ENCODE measurements at places on chromosomes 4 and X. TPM values are rescaled to one million over a fixed set of nuclear protein-coding genes. Genes with fewer than 3 reads are reported as not detected.

DNA sequence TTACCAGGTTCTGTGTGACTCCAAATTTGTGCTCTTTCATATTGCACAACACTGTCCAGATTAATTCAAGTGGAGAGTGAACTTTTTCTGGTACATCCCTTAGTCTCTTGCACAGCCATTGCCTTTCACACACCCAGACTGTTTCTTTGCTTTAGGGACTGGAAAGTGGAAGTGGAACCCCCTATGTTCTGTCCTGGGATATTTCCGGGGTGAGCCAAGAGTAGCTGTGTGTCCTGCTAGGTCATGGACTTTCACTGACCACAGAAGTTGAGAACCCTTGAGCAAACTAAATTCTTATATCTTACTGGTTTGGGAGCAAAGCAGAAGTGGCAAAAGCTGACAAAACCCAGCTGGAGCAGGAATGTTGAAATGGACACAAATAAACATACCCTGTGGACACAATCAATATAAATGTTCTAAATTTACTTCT is 10.3 kb upstream of the VSIG4 start:
- peak; percentile 79 for DNase-seq

DNA sequence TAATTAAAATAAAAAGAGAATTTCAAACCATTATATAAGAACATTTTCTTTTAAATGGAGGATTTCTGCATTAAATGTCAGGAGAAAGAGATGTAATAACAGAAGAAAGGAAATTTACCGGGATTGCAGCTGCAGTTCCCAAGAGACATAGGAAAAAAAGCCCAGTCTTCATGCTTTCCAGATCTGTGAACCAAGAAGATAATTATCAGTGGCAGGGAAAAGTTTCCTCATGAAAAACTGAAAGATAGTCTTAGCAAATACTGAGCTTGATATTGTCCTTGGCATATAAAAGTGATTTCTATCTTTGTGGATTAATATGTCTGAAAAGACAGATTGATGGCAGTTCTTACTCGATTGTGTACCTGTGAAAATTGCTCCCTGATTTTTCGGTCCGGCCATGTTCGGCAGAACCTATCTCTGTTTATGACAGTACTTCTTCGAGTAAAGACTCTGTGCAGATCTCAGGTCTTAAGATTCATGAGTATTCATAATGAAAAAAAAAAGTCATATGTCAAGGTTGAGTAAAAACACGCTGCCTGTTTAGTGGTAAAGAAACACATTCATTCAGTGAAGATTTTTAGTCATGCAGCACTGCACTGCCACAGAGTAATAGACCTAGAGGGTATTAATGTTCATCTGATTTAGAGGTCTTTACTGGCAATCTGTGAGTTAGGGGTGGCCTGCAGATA is 29.6 kb downstream of the SPARCL1 start:
- DNase-seq: no peak

Gene ASB12
- polyA plus RNA-seq: not detected

DNA sequence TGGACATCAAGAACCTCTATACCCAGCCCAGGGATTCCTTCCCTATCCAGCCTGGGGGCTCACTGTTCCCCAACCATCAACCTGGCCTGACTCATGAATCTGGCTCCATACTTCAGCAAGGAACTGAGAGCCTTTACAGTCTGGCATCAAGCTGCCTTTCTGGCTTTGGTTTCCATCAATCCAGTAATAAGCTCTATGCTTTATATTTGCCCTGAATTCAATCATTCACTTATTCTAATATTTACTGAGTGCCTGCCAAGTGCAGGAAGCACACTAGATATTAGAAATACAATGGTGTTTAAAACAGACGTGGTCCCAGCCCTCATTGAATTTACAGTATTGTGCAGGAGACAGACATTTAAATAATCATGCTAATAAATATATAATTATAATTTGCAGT is 114.8 kb upstream of the PLAC1 start:
- DNase-seq: no peak

Gene SORCS2
- polyA plus RNA-seq: 0.55 TPM

DNA sequence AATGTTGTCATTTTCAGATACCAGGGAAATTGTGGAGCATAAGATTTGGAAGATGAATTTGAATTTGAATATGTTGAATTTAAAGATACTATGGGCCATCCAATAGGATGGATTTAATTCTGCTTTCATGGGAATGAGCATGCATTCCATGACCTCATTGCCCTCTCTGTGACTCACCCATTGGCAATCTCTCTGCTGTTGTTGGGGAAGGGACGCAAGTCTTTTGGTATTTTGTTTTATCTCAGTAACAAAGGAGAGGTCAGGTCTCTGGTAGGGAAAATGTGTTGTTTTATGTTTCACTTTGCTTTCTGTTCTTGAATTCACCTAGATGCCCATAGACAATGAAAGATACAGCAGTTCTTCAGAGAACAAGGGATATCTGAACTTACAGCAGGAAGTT is 42.1 kb upstream of the MAGEA4 start:
- DNase-seq: no peak

DNA sequence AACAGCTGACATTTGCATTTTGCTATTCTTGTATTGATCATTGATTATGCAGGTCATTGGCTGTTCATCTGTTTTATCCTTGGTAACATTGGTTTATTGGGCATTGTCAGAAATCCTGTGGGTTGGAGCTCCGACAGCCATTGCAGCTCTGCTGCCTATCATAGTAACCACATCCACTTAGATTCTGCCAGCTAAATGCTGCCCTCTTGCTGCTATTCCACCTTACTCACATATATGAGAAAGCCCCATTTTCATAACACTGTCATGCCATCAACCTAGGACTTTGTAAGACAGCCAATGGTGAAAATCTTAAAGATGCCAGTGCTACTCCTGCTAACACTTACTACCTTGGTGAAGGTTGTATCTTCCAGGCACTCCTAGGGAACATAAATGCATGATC is 187.3 kb upstream of the CXCL13 start:
- no peak for DNase-seq

DNA sequence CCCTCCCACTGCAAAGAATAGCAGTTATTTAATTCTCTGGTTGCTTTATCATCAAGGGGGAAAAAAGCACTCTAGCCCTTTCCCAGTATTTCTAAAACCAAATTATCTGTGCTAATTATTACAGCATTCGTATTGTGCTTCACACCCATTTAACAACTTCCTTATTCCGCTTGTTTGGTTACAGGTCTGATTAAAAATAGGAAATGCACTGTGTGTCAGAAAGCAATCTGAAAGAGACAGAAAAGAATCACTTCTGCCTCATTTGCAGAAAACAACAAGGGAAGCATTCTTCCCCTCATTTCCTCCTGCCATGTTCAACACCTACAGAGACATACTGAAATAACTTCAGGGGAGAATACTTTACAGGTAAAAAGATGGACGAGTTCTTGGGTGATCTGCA is 114.9 kb upstream of the MAP3K15 start:
- peak; percentile 7 for DNase-seq

Gene TMEM150C
- not detected for polyA plus RNA-seq

GRCh38 chr4:152689615-152690501 is 10.1 kb upstream of the TMEM154 start:
- peak; percentile 42 for DNase-seq

- DNase-seq: no peak
These were observed 176.3 kb upstream of the EDA2R start for GRCh38 chrX:66815227-66815626.

GRCh38 chr4:2489841-2490552 is 21.1 kb downstream of the RNF4 start:
- DNase-seq: no peak

DNA sequence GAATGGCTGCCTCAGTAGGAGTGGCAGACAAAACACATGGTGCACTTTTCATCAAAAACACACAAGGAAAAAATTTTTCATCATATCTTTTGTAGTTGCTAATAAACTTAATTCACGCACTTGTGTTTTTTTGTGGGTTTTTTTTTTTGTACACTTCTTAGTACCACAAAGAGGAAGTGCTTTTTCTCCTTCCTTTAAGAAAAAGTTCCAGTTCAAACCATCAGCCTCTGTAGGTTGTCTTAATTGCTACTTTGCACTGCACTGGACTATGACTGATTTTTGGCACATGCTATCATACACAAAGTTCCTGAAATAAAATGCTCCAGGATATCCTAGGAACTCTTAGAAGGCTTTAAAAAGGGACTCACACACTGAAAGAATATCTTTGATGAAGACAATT is at the start of gene PHEX:
PHEX (plus strand) TSS at position 242 of the 400 bp plus-strand sequence. CDS start 681 bp downstream, outside the sequence.
- no peak for DNase-seq

Gene ENPEP
- polyA plus RNA-seq: not detected

Gene TCP11X2
- not detected for polyA plus RNA-seq

GRCh38 chrX:139930401-139930800 is 2.5 kb downstream of the ATP11C start:
- no peak for DNase-seq

GRCh38 chr4:140286456-140286855 is 87.0 kb upstream of the SCOC start:
- no peak for DNase-seq

- no peak for DNase-seq
These were observed 146.5 kb downstream of the NDST3 start for GRCh38 chr4:118180776-118181175.

Gene AVPR2
- polyA plus RNA-seq: 0.27 TPM

GRCh38 chr4:75235359-75235951 is 278.7 kb downstream of the RCHY1 start:
- DNase-seq: no peak

Gene ADH6
- not detected for polyA plus RNA-seq

Gene VSIG4
- polyA plus RNA-seq: 10.2 TPM

Gene MAGEE1
- polyA plus RNA-seq: not detected

DNA sequence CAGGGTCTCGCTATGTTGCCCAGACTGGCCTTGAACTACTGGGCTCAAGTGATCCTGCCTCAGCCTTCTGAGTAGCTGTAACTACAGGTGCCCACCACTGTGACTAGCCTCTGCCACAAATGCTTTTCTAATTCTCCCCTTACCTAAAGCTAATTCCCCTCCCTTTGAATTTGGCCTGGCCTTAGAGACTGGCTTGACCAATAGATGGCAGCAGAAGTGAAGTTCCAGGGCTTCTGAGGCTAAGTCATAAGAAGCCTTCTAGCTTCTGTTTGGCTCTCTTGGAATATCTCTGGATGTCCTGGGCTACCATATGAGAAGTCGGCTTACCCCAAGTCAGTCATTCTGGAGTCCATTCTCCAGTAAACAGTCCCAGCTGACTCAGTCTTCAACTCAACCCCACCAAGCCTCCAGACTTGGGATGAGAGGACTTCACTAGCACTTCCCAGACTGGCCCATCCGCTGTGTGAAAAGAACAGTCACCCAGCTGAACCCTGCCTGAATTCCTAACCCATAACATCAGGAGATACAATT is 61.0 kb downstream of the HPRT1 start:
- DNase-seq: peak; percentile 8

DNA sequence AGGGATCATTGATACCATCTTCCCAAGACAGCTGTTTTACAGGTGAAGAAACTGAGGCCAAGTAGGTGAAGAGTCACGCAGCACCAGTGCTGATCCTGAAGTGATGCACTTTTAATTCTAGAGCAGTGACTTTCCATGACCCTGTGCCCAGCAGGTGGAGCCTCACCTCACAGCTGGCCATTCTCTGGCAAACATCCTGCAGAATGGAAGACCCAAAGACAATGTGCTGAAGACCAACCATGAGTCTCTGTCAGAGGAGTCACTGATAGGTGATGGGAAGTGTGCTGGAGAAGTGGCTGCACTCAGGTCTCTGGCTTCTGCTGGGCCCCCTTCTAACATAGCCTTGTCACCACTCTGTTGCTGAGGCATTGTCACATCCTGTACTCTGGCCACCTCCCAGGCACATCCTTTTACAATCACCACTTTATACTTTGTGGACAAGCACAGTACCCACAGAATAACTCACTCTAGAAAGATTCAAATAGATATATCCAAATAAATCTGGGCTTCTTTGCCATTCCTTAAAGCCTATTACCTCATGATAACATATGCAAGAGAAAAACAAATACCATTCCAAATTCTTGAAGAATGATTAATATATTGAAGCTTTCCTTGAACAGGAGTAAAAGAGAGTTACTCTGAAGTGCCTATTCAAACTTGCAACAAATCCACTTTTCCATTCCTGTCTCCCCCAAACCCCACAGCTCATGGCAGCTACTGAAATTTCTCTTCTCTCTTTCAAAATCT is 64.1 kb upstream of the SCOC start:
- DNase-seq: no peak

Gene LAMP2
- polyA plus RNA-seq: 381 TPM

Gene EMCN
- polyA plus RNA-seq: not detected

GRCh38 chr4:24978291-24979075 is 52.3 kb downstream of the LGI2 start:
- peak; percentile 77 for DNase-seq

Gene PIR
- polyA plus RNA-seq: not detected

Gene MAGEC3
- not detected for polyA plus RNA-seq

Gene DGKK
- polyA plus RNA-seq: not detected

Gene DUSP21
- polyA plus RNA-seq: not detected

- no peak for DNase-seq
These were observed 495.1 kb upstream of the FRG1 start for GRCh38 chr4:189445613-189446012.

DNA sequence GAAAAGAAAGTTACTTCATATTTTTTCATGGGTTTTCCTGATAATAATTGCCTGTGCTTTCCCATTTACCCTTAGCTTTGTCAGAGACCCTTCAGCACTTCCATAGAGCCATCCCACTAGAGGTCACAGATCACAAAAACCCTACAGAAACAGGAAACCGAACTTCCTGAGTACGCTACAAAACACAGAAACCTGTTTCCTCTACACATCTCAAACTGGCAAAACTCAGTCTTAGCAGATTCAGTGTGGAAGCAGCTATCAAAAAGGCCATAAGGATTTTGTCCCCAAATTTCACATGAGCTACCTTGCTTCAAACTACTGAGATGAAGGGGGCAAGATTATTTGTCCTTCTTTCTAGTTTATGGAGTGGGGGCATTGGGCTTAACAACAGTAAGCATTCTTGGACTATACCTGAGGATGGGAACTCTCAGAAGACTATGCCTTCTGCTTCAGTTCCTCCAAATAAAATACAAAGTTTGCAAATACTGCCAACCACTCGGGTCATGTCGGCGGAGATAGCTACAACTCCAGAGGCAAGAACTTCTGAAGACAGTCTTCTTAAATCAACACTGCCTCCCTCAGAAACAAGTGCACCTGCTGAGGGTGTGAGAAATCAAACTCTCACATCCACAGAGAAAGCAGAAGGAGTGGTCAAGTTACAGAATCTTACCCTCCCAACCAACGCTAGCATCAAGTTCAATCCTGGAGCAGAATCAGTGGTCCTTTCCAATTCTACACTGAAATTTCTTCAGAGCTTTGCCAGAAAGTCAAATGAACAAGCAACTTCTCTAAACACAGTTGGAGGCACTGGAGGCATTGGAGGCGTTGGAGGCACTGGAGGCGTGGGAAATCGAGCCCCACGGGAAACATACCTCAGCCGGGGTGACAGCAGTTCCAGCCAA is at the start of gene MMRN1:
MMRN1 (plus strand) TSS at position 206 of the 902 bp plus-strand sequence; CDS start at position 324, 118 bp downstream.
- DNase-seq: no peak
